ENCODE measurements at places on chromosomes 5 and 9.
A peak's percentile ranks its signal among the peaks of the same experiment; 100 is the strongest.

DNA sequence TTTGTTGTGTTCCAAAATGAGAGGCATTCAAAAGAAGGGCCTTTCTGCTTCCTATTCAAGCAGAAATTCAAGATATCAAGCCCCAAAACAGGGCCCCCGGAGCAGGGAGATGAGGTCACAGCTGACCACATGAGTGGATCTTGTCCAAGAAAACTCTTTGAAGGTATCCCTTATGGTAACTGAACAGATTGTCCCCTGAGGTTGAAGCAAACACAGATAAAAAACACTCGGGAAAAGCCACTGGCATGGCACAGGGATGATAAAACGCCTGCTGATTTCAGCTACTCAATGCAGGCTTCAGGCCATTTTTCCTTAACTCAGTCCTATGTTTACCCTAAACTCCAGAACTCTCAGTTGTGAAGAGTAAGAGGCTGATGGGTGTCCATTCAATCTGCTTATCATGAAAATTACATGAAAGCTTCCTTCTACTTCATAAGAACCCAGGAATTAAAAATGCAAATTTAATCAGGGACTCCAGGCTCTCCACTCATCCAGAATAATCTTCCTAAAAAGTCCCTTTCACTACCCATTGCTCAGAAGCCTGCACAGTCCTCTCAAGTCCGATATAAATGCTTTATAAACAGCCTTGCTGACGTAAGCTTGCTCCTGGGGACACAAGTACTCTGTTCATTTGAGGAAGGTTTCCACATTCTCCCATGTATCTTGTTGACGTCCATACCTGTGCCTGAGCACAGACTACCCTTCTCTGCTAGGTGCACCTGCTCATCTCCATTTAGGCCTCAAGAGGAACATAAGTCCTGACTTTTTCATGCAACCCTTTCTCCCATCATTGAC is 35.9 kb upstream of the SLC1A3 start:
- DNase-seq: peak; percentile 64

GRCh38 chr5:91098541-91098940 is 284.6 kb downstream of the ARRDC3 start:
- DNase-seq: no peak

DNA sequence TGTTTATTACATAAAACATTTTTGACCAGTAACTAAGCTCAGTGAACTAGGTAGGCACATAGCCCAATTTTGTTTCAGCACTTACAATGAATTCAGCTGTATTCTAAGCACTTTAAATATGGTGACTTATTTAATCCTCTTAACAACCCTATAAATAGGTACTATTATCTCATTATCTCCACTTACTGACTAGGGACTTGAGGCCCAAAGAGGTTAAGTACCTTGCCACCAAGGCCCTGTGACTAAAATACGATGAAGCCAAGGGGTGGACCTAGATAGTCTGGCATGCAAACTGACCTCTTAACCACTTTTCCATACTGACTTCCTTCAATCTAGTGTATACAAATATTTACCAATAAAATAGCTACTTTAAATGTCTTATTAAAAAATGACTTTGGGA is 266.4 kb downstream of the ZNF608 start:
- no peak for DNase-seq

DNA sequence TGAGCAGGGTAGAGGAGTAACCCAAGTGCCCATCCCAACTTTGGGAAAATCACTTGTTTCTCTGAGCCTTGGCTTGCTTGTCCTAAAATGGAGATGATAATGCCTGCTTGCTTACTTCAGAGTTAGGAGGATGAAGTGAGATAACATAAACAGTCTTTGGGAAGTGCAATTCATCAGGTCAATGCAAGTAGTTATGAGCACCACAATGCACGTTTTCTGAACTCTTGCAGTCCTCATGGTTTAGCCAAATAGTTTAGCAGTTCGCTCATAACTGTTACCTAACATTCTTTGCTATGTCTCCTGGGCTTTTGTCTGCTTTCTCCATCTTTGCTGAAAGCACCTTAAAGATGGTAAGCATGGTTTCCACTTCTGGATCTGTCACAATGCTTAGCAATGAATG is 270.0 kb downstream of the ADAMTSL1 start:
- no peak for DNase-seq

- no peak for DNase-seq
Measured at GRCh38 chr5:95908799-95909198, 52.9 kb downstream of the ELL2 start.

DNA sequence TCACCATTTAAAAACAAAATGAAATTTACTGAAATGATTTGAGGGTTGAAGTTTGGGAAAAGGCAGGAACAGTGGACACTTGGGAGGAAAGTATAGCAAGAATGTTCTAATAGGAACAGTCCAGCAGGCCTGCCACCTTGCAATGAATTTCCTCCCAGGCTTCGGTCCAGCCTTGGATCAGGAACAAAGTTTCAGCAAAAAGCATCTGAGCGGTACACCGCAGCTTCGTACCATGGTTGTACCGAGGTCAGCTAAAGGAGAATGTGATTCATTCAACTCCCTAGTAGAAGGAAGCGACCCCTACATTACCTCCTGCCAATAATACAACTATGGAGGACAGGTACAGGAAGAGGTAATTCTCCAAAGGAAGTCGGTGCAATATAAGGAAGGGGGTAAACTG is 111.4 kb downstream of the ENC1 start:
- DNase-seq: no peak

GRCh38 chr9:16152276-16153101 is 599.6 kb downstream of the CCDC171 start:
- no peak for DNase-seq

DNA sequence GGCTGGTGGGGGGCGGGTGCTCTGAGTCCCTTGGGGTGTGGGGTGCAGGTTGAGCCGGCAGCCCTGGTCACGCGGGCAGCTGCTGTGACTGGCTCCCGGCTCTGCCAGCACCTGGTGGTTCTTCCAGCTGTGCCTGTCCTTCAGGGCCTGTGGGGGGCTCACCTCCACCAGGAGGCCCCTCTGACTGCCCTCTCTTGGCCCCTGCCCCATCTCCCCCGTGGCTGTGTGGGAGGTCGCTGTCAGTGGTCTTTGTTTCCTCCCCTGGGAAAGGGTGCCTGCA is 3.3 kb downstream of the RXRA start:
- DNase-seq: no peak

GRCh38 chr5:114054594-114054993 is 307.3 kb upstream of the KCNN2 start:
- DNase-seq: no peak

GRCh38 chr5:179246227-179246626 is 99.0 kb downstream of the ADAMTS2 start:
- DNase-seq: no peak

GRCh38 chr5:146580237-146580636 is 64.2 kb upstream of the GPR151 start:
- DNase-seq: no peak

DNA sequence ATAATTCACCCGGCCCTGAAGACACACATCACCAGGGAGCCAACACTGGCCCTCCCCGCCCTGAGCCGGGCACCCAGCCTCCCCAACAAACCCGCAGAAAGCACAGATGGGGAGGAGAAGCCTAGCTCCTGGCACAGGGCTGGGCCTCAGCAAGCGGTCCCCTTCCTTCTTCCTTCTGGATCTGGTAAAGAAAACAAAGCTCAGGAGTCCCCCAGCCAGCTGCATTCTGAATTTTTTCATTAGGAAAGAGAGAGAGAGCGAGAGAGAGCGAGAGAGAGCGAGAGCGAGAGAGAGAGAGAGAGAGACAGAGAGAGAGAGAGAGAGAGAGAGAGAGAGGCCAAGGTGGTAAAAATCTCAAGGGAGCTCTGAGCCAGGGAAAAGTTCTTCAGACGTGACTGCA is 195.7 kb downstream of the CRB2 start:
- DNase-seq: no peak

GRCh38 chr5:61277190-61277589 is 54.9 kb upstream of the ZSWIM6 start:
- DNase-seq: peak; percentile 28

DNA sequence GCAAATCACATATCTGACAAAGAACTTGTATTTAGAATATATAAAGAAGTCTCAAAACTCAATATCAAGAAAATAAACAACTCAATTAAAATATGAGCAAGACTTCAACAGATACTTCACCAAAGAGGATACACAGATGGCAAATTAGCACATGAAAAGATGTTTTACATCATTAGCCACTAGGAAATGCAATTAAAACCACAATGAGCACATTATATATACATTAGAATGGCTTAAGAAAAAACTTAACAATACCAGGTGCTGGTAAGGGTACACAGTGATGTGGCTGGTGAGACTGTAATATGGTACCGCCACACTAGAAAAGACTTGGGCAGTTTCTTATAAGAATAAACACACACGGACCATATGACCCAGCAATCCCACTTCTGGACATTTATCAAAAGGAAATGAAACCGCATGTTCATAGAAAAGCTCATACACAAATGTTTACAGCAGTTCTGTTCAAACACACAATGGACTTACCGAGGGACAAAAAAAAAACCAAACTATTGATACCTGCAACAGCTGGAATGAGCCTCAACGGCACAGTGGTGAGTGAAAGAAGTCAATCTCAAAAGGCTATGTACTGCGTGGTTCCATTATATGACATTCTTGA is 27.6 kb downstream of the SEMA4D start:
- DNase-seq: no peak

GRCh38 chr9:129076640-129077037 is 4.3 kb upstream of the DOLPP1 start:
- no peak for DNase-seq

- DNase-seq: no peak
Measured at GRCh38 chr5:131536211-131536826, 98.7 kb downstream of the RAPGEF6 start.

- DNase-seq: no peak
Measured at GRCh38 chr5:9329125-9329524, 216.8 kb downstream of the SEMA5A start.

DNA sequence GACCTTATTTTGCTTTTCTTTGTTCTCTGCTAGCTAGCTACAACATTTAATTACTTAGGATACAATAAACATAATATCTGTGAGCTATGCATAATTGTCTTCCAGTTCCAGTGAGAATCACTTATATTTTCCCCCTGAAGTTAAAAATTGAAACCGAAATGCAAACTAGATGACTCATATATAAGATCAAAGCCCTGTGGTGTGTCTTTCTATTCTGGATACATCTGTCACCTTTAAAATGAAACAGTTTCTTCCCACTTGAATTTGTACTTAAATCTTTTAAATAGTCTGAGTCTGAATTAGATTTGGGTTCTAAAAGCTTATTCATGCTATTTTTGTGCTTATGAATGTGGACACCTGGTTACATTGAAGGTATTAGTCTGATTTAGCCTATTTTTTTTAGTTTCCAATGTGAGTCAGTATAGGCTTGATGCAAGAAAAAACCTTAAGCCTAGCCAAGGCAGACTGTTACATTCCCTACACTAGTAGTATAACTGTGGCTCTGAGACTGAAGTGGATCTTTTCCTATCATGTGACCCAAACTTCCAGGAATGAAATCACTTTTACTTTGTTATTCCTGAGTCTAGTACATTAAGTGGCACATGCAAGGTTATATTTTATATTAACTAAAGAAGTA is 703.5 kb upstream of the RGMB start:
- DNase-seq: no peak

GRCh38 chr9:86795823-86796553 is 151.3 kb downstream of the GAS1 start:
- peak; percentile 65 for DNase-seq

- no peak for DNase-seq
Measured at GRCh38 chr5:96972599-96973334, 36.9 kb downstream of the LNPEP start.

DNA sequence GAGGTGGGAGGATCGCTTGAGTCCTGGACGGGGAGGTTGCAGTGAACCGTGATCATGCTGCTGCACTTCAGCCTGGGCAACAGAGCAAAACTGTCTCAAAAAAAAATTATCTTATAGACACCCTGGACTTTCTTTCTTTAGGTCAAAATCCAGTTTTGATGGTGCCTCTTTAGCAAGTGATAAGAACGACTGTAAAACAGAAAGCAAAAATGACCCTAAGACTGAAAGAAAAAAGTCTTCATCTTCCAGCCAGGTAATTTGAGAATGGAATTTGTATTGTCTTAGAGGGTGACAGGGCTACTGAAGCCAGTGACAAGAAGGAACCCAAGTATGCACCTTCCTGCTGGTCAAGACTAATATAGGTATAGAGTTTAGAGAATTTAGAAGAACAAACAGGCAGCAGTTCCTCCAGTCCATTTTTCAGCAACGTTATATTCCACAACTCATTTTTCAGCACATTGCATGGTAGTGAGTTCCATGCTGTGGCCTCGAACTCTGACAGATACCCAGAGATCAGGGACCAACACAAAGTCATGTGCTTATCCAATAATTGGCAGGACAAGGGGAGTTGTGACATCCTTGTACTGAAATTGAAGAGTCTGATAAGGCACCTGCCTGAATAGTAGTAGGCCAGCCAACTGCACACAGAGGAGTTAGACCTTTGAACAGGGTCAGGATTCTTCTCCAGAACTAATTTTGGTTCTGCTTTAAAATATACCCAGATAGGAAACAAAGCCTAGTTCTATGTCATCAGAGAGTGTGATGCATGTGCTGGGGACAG is 46.5 kb downstream of the GRAMD2B start:
- DNase-seq: no peak

- no peak for DNase-seq
Measured at GRCh38 chr5:34616651-34617050, 39.5 kb upstream of the RAI14 start.

- no peak for DNase-seq
Measured at GRCh38 chr5:135868681-135869080, 27.0 kb downstream of the IL9 start.

GRCh38 chr5:175457466-175457865 is 13.5 kb upstream of the DRD1 start:
- DNase-seq: no peak

GRCh38 chr9:33988219-33988890 is 60.3 kb downstream of the UBAP2 start:
- no peak for DNase-seq

- no peak for DNase-seq
Measured at GRCh38 chr5:143188692-143189091, 214.8 kb downstream of the NR3C1 start.

- no peak for DNase-seq
Measured at GRCh38 chr9:86669422-86669821, 277.9 kb downstream of the GAS1 start.

- no peak for DNase-seq
Measured at GRCh38 chr5:124515497-124516245, 230.8 kb downstream of the ZNF608 start.

DNA sequence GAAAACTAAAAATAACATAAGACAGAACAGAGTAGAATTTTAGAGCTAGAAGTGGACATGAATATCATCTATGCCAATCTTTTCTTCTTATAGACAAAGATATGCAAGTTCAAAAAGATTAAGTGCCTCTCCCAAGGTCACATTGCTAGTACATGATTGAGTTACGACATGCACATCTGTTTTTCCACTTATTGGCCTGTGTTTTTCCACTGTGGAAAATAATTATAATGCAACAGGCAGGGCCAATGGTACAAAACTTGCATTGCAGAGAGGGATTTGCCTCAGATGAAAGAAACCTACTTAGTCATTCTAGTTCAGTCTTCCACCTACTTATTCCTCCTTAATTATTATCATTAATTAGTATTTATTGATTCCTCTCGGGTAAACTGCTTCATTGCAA is 407.8 kb upstream of the SGCD start:
- DNase-seq: no peak

Data from right cardiac atrium (tissue), 5 donors.